ENCODE measurements at places on chromosomes 4 and X.

GRCh38 chr4:128823025-128823661, 13.6 kb downstream of the JADE1 start:
- no peak for DNase-seq

GRCh38 chrX:106621836-106622235, 10.1 kb downstream of the RADX start:
- DNase-seq: no peak

DNA sequence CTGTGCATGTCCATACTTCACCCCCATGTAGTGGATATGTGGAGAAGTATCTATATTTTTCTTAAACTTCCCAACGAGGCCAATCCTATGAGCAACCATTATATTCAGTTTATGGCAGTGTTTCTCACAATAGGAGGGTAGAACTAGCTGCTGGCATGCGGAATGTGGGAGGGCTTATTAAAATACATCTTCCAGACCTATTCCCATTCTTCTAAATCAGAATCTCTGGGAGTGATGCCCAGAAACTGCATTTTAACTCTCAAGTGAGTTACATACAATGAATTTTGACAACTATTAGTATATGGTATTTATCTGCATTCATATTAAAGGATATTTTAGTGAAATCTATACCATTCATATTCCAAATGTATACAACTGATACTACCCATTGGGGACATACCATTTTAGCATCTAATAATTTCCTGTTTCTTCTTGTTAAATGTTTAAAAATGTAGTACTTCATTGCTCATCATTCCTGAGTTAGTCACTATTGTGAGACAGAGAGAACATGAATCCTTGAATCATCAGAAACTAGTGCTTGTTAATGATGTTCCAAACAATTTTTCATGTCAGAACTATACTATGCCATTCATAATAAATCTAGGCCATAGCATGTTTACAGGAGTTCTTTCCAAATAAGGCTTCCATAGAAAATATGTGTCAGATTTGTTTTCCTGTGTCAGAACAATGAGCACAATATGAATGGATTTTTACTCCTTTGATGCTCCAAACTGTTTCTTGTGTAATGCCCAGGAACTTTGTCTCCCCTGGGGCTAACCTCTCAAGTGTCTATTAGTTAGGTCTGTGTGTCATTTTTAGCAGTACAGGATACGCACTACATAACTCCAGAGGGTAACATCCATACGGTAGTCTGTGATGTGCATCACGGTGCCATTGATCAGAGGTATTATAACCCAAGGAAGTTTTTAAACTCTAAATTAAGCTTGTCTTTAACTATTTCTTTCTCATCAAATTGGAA, 198.8 kb upstream of the BMP3 start:
- no peak for DNase-seq

GRCh38 chrX:129403974-129404669, 119.2 kb downstream of the SMARCA1 start:
- no peak for DNase-seq

GRCh38 chr4:22179124-22179874, 230.7 kb upstream of the KCNIP4 start:
- DNase-seq: no peak

DNA sequence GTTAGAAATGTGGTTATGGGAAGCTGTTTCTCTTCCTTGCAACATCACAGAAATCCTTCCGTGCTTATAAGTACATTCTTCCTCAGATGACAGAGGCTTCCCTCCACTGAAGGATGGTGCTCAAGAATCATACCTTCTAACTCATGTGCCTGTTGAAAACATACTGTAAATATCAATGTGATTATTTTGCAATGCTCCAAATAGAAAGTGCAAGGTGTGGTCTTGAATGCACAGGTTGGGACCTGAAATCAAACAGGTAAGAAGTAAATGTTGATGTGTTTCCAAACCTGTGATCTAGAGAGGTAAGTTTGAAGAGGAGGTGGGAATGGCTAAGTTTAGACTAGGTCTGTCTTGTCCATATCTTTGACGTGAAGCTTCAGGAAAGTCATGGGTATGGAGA, 87.7 kb downstream of the ZNF518B start:
- DNase-seq: no peak

DNA sequence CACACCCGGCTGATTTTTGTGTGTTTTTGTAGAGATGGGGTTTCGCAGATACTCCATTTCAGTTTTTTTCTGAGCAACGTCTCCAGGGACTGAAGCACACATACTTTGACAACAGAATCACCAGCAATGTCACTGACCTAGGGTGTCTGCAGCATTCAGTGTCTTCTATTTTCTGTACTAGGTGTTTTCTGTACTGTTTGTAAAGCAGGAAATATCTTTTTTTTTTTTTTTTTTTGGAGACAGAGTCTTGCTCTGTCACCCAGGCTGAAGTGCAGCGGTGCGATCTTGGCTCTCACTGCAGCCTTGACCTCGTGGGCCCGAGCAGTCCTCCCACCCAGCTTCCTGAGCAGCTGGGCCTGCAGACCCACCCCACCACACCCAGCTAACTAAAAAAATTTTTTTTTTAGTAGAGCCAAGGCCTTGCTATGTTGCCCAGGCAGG, 8.9 kb downstream of the ADD1 start:
- no peak for DNase-seq

DNA sequence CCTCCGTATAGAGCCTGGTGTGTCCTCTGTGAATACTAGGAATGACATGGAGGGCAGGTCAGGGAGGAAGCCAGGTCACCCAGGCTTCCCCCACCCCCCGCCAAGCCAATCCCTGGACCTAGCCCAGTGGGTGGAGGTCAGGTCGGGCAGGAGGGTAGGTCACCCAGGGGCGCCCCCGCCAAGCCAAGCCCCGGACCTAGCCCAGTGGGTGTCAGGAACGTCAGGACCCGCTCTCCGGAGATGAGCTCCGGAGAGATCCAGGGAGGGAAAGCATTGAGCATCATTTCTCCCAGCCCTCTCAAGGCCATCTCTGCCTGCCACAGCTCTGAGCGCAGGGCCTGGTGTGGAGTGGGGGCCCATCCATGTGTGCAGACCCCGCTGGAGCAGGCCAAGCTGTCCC, 48.6 kb downstream of the WFS1 start:
- DNase-seq: no peak

GRCh38 chr4:2304877-2305561, 43.1 kb upstream of the MXD4 start:
- peak; percentile 47 for DNase-seq

- DNase-seq: no peak
These were observed 755.1 kb upstream of the IGFBP7 start for GRCh38 chr4:57865264-57865663.

GRCh38 chrX:16659321-16659720, 9.4 kb downstream of the S100G start:
- DNase-seq: no peak

GRCh38 chr4:165783626-165784025, 89.4 kb upstream of the TLL1 start:
- DNase-seq: no peak

- no peak for DNase-seq
These were observed 40.3 kb downstream of the MAML3 start for GRCh38 chr4:140113653-140114052.

DNA sequence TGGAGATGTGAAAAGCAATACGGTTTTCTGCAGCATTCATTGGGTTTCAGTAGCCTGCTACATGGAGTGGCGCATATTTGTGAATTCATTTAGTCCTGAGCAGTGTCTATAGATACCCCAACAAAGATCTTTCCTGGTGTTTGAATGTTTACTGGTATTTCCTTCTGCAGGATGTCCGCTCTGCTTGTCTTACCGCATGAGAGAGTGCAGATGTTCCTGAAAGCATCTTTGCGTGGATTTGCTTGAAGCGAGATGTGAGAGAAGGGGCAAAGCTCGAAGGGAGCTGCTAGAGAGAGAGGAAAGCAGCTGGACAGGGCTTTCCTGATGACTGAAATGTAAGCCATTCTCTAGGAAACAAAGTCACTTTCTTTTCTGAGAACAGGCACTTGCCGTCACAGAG, 40.9 kb upstream of the GYPA start:
- no peak for DNase-seq

GRCh38 chr4:150948710-150949109, 66.4 kb downstream of the LRBA start:
- DNase-seq: no peak

GRCh38 chrX:44344194-44344593, 722 bp upstream of the EFHC2 start:
- peak; percentile 85 for DNase-seq

DNA sequence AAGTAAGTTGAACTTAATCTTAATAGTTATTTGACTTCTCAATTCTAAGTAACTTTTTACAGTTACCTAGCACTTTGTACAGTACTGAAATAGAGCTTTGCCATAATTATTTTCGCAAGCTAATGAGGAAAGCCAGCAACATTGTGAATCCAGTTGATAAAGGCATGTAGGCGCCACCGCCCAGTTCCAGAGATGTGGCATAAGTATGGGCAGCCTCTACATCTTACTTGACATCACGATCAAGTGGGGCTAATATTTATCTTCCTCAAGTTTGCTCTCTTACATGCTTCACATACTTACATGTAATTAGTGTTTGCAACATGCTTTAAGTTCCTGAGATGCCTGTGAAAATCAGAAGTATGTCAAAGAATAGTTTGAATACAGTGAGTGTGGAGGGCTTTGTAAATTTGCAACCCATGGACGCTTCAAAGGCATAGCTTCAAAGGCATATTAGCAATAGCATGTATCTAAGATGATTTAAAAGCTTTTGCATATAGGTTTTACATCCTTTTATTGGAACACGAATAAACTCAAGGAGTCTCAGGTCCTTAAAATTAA, 34.9 kb upstream of the VCX3B start:
- DNase-seq: no peak

GRCh38 chr4:118373614-118374255, 20.9 kb upstream of the PRSS12 start:
- DNase-seq: no peak

DNA sequence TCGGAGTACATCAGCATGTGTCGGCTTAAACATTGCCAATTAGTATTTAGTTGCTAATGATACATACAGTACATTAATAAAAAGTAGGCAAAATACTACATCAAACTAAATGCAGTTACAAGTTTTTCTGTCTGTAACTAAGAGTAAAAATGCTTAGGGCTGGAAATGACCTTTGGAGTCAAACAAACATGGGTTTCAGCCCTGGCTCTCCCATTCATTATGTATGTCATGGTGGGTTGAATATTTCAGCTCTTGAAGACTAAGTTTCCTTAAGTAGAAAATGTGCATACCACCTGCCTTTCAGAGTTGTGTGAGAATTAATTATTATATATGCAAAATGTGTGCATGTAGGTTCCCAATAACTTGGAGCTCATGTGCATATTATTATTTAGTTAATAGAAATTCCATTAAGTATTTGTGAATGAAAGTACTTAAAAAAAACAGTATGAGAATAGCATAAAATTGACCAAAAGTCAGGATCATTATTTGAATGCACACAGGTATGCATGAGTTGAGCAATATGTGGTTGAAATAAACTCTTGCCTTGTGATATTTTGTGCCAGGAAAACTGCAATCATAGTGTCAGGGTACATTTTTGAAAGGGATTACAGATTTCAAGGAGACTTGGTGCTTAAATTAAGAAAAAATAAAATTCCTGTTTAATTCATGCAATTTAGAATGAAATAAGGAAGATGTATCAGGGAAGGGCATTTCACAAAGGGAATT, 2048.7 kb downstream of the PCDH7 start:
- DNase-seq: no peak

DNA sequence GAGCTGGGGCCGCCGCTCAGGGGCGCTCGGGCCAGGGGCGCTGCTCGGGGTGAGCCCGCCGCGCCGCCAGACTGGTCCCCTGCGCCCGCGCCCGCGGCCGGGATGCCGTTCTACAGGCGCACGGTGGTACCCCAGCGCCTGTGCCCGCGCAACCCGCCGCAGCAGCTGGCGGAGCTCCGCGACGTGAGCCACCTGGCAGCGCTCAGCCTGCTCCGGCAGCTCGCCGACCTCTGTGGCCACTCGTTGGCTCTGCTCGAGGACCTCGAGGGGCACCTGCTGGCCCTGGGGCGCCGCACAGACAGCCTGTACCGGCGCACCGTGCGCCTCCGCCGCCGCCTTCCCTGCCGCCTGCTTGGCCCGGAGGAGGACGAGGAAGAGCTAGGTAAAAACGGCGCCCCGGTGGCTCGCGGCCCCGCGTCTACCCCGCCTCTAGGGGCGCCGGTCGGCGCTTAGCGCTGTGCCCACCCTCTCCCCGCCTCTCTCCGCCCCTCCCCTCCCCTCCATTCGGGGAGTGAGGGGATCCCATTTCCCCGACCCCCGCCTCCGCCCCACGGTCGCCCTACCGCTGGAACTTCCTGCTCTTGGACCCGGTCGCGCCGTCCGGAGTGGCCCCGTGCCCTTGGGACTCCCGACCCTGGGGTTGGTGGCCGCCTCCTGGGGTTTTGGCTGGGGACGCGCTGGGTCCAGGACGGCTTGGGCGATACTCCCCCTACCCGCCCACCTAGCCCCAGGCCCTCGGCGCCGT, 513 bp downstream of the NHSL2 start:
- DNase-seq: peak; percentile 67

DNA sequence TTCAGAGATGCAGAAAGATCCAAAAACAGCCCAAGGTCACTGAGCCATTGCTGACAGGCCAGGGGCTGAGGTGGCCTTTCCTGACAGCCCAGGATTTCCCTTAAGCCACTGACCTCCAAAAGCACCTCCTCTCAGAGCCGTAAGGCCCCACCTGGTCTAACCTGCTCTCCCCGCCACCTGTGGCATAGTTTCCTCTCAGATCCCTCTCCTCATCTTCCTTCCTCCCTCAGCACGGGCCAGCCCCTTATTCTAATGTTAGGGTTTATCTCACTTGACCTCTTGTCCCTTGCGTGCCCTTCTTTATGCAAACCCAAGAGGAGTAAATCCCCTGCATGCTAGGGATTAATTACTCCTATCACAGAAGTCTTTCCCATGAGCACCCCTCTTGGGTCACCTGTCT, 113.0 kb downstream of the RBM47 start:
- DNase-seq: no peak

DNA sequence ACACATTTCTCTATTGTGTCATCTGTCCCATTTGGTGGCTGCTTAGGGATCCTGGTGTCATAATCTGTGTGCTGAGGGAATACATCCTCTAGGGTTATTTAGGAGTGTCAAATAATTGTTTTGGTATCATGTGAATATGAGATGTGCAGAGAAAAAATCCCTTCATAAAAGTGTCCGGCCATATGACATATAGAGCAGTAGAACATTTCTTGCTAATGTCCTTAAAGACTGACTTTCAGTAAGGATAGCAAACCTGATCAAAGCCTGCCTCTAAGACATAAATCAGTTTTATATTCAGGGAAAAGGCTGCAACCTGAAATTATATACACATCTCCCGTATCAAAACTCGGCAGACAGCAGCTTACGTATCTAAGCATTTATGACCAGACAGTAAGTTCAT, 211.6 kb downstream of the ADAM29 start:
- DNase-seq: no peak

All from activated effector memory CD4-positive, alpha-beta T cell treated with anti-CD3 and anti-CD28 coated beads, Interleukin-2, amount 50 U/mL, for 16 hours (primary cell).